Activated CD4-positive, alpha-beta T cell treated with anti-CD3 and anti-CD28 coated beads, Interleukin-2, amount 10 ng/mL, durations not matched to agents 7 days and 5 days (primary cell): ENCODE measurements at places on chromosomes 6 and 20. TPM values are rescaled to one million over a fixed set of nuclear protein-coding genes. Genes with fewer than 3 reads are reported as not detected.

SCAF8 gene
- total RNA-seq = 53.3 TPM

DNA sequence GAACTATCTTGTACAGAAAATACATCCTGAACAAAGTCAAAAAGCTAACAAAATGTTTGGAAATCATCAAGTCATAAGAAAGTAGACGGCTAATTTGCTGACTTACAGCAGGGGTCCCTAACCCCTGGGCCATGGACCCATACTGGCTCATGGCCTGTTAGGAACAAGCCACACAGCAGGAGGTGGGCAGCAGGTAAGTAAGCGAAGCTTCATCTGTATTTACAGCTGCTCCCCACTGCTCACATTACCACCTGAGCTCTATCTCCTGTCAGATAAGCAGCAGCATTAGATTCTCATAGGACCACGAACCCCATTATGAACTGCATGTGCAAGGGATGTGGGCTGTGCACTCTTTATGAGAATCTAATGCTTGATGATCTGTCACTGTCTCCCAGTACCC, 115.5 kb downstream of the CDK19 start:
- H3K36me3 ChIP-seq = peaks cover 18% of the 10 kb centered on the region
- H3K27ac ChIP-seq = no peak overlapping the region
- H3K4me1 ChIP-seq = no peaks in the 10 kb centered on the region
- DNase-seq = no peak
- no peak overlapping the region for H3K4me3 ChIP-seq
- H3K27me3 ChIP-seq = no peaks in the 10 kb centered on the region

DNA sequence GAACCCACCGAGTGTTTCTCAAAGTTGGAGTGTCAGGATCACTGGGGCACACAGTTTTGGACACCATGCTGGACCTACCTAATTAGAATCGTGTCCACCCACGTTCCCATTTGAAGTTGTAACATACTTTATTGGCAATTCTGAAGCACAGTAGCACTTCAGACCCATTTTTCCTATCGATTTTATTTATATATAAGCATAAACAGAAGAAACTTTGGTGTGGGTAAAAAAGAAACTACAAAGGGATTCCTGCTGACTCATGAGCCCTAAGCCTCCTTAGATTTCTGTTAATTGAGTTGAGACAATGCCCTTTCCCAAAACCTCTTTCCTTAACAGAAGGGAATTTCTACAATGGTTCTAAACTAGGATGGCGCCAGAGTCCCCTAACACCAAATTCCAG, 398.0 kb downstream of the CDKAL1 start:
- no peaks in the 10 kb centered on the region for H3K27me3 ChIP-seq
- no peak overlapping the region for H3K27ac ChIP-seq
- no peak for DNase-seq

- no peak overlapping the region for H3K27ac ChIP-seq
- no peaks in the 10 kb centered on the region for H3K4me1 ChIP-seq
- H3K4me3 ChIP-seq = no peak overlapping the region
- H3K27me3 ChIP-seq = peaks cover 6% of the 10 kb centered on the region
Observed at GRCh38 chr6:7671581-7671980, 54.3 kb upstream of the BMP6 start.
